ENCODE measurements at places on chromosomes 7 and 10. TPM values are rescaled to one million over a fixed set of nuclear protein-coding genes. Genes with fewer than 3 reads are reported as not detected.

GRCh38 chr7:139023076-139023475 is 12.8 kb downstream of the ZC3HAV1L start:
- no peak for DNase-seq

The RPEL1 gene
- total RNA-seq = not detected

The HOXA2 gene
- total RNA-seq = 3.5 TPM

DNA sequence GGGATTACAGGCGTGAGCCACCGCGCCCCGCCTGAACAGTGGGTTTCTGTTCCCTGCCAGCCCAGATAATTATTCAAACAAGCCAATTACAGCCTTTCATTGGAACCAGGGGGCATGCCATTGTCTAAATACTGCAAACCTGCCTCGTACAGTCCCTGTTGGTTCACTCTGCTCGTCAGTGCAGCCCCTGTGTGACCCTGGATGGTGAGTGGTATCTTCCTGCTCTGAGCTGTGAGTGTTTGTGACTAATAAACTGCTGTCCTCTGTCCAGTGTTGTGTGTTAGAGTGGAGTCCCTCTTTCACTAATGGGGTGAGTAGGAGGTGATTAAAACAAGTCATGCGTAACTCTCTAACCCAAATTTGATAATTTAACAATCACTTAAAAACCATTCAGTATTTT is 176.5 kb upstream of the FAM3C start:
- DNase-seq = no peak

- peak; percentile 32 for DNase-seq
These were observed 72.7 kb downstream of the ELFN1 start for GRCh38 chr7:1742555-1743303.

DNA sequence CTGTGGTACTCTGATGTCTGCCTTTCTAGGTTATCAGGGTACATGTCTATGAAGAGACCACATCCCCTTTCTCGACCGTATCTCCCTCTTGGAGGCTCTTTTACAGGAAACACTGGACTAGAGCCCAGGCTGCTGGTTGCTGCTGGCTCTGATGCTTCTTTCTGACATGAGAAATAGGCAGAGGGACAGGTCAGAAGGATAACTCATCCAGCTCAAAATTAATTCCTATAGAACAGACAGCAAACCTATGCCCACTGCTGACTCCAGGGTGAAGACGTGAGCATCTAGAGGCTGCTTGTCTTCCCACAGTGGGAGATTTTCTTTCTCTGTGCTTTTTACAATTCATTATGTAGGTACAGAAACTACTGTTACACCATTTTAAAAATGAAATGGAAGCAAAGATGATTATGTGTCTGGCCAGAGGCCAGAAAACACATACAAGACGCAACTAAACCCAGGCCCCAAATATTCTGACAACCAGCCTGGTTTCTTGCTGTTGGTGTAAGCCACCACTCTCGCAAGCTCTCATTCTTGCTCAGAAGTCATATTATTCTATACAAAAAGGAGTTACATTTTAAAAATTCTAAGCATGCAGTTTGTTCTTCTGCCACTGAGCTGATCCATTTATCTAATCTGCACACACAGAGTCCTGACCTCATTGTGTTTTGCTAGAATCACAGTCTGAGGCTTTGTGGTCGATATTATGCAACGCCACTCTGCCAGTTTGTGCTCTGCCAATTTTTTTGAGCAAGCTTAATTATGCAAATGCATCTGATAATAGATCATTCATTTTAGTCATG is 424.3 kb downstream of the KIF20B start:
- DNase-seq = no peak

DNA sequence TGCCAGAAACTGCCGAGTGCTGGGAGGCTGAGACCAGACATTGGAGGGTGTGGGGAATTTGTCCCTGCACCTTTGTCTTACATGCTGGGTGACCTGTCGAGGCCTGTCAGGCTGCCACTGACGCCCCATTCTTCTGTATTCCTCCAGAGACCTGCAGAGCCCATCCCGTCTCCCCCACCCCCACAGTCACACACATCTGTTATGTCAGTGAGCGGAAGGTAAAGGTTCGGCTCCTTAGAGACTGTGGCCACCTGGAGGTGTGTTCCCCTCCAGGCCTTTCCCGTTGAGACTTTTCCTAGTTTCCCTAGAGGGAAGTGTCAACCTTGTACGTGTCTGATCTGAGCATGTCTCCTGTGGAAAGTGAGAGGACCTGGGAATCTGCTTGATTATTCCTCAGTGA is 84.5 kb downstream of the ATXN7L1 start:
- DNase-seq = no peak

- DNase-seq = no peak
These were observed 149.7 kb downstream of the PAXIP1 start for GRCh38 chr7:154853063-154853726.

DNA sequence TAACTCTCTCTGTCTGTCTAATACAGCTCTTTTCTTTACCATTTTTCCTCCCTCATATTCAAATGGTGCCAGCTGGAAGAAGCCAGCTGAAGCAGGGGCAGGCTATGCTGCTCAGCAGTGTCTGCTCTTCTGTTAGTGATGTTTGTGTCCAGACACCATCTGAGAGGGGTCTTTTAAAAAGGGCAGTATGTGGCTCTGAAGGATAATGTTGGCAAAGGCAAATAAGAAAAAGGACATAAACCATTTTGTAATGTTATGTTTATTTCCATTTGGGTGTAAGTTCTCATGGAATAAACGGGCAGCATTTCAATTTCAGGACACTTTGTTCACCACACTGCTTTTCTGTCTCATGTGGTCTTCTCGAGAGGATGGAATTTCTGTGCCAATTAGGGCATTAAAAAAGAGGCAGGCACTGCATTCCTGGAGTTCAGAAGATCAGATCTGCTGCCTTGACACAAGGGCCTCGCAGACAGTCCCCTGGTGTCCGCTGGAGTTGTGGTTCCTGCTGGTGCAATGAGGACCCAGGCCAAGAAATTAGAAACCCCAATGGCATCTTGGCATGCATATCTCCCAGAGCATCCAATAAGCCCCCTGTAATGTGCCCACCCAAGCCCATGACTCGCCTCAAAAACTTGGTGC is 109.0 kb upstream of the ELMO1 start:
- DNase-seq = no peak

- DNase-seq = no peak
These were observed 7.8 kb downstream of the SHH start for GRCh38 chr7:155804431-155804831.

- no peak for DNase-seq
These were observed 13.7 kb downstream of the PRPS1L1 start for GRCh38 chr7:18013936-18014335.

The CYP3A7 gene
- 2.8 TPM for total RNA-seq

DNA sequence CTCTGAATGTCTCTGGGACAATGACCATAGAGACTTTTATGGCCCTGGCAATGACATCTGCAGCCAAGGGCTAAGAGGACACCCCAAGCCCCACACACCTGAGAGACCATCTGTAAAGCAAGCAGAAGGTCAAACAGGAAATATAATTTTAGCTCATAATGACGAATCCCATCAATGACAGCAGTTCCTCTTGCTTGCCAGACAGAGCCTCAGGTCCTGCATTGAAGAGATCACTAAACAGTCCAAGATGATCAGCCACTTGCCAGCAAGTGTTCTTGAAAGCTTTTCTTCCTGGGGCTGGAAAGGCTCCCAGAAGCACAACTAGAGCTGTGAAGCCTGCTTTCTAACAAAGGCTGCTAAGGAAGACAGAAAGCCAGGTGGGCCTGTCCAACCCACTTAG is 993.7 kb upstream of the AUTS2 start:
- no peak for DNase-seq

- no peak for DNase-seq
These were observed 22.2 kb upstream of the PARP12 start for GRCh38 chr7:140084972-140085371.

The ARL4A gene
- total RNA-seq = 37.2 TPM

The VGF gene
- not detected for total RNA-seq

The SHH gene
- total RNA-seq = not detected

DNA sequence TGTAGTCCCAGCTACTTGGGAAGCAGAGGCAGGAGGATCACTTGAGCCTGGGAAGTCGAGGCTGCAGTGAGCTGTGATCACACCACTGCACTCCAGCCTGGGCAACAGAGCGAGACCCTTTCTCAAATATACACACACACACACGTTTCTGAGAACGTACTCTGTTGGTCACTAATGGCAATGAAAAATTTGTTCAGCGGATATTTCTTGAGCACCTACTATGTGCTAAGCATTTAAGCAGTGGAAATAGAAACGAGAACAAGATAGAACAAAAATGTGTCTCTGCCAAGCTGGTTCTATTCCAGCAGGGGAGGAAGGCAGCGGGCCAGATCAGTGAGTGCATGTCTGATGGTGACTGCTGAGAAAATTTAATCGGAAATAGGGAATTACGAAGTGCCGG is 8.7 kb downstream of the ARPC1B start:
- DNase-seq = no peak

- no peak for DNase-seq
These were observed 36.5 kb downstream of the NPS start for GRCh38 chr10:127585519-127586023.

DNA sequence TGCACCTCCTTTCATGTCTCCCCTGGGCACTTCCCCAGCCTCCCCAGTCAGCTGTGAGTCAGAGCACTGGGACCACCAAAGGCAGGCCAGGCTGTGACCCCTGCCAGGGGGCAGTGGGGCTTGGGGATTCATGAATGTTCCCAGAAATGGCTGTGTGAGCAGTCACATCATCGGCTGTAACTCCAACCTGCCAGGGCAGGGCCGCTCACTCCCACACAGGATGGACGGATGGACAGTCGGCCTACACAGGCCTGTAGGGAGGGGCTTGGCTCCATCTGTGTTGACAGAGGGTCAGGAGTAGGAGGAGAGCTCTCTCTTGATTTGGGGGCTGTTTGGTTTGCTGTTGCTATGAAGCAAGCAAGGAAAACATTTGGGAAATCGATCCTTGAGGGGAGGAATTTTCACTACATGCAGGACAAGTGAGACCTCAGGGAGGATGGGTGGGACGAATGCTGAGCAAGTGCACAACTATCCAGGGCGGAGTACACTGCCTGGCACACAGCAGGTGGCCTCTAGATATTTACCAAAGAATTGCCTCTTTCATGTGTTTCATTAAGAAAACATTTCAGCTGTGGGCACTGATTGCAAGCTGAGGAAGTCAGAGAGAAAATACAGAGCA is 2.9 kb upstream of the IGFBP1 start:
- no peak for DNase-seq

DNA sequence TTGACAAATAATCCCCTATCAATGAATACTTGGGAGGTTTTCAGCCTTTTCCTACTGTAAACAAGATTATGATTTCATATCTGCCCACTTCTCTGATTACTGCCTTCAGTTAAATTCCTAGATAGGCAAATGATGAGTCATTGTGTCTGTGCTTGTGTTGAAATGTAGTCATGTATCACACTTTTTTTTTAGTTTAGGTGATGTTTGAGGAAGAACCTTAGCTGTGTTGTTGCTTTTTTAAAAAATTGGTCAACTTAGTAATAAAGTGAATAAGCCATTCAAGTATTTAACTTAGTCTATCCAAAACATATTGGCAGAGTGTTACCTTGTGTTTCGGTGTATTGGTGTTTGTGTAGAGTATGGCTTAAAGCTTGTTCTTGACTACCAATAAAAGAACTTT is 60.0 kb downstream of the WAC start:
- DNase-seq = no peak

GRCh38 chr7:28922624-28923331 is 35.4 kb downstream of the TRIL start:
- peak; percentile 85 for DNase-seq

- DNase-seq = no peak
These were observed 212.3 kb upstream of the FZD1 start for GRCh38 chr7:91051966-91052365.

GRCh38 chr10:96370584-96371157 is 11.9 kb upstream of the OPALIN start:
- no peak for DNase-seq

DNA sequence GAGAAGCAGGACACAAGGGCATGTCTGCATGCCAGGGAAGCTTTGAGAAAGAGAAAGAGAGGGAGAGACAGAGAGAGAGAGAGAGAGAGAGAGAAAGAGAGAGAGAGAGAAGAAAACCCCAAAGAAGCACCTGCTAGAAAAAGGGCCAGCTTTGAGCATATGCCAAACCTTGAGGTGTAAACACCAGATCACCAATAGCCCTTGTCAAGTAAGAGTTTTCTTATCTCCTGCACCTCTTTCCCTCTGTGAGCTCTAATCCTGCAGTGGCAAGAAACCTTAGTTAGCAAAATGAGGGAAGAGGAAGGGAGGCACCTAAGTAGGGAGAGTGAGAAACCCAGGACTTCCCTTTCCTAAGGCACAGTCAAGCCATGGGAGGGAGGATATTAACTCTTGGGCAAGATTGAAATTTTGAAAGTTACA is 11.3 kb upstream of the TRDMT1 start:
- no peak for DNase-seq

DNA sequence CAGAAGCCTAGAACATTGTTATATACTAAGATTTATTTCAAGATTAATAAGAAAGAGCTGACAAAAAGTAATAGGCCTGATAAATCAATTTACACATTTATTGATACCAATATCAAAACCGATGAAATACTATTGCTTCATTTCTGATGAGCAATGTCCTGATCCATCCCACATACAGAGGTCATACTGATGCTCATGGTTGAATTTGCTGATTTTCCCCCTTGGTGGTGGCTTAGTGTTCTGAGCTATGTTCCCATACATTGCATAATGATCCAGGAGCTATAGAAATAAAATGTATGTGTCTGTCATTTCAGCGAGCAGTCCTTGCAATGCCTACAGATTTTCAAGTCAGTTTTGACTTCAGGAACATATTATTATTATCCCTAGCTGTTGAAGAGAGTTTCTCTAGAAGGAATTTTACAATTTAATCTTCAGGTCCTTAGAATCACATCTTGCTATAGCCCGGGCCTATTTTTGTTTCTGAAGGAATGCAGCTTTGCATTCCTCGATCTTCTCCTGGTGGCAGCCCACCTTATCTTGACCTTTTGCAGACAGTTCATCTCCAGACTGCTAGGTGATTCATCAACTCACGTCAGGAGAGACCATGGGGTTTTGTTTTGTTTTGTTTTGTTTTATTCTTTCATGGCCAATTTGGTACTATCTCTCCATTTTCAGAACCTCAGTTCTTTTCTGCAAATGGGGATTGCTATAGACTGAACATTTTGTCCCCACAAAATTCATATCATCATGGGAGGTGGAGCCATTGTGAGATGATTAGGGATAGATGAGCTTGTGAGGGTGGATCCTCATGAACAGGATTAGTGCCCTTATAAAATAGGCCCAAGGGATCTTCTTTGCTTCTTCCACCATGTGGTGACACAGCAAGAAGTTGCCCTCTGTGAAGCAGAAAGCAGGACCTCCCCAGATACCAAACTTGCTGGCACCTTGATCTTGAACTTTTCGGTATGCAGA is 465.6 kb upstream of the IGFBP3 start:
- no peak for DNase-seq

The TMEM196 gene
- not detected for total RNA-seq
